ENCODE measurements at places on chromosomes 11 and 22.

DNA sequence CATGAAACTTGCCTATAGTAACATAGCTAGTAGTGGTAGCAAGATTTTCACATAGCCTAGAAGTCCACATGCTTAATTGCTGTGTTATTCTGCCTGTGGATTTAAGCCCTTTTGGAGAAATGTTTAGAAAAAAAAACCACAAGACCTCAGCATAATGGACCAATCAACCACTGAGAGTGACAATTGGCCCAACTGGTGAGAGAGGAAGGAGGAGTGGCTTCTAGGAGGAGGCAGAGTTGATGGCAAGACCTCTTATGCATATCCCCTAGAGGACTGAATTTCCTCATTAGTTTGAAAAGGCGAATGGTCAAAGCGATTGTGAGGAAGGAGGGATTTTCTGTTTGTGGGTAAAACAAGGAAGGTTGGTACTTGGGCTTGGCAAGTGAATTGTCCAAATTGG lies 30.6 kb downstream of the NNMT start:
- DNase-seq = no peak

DNA sequence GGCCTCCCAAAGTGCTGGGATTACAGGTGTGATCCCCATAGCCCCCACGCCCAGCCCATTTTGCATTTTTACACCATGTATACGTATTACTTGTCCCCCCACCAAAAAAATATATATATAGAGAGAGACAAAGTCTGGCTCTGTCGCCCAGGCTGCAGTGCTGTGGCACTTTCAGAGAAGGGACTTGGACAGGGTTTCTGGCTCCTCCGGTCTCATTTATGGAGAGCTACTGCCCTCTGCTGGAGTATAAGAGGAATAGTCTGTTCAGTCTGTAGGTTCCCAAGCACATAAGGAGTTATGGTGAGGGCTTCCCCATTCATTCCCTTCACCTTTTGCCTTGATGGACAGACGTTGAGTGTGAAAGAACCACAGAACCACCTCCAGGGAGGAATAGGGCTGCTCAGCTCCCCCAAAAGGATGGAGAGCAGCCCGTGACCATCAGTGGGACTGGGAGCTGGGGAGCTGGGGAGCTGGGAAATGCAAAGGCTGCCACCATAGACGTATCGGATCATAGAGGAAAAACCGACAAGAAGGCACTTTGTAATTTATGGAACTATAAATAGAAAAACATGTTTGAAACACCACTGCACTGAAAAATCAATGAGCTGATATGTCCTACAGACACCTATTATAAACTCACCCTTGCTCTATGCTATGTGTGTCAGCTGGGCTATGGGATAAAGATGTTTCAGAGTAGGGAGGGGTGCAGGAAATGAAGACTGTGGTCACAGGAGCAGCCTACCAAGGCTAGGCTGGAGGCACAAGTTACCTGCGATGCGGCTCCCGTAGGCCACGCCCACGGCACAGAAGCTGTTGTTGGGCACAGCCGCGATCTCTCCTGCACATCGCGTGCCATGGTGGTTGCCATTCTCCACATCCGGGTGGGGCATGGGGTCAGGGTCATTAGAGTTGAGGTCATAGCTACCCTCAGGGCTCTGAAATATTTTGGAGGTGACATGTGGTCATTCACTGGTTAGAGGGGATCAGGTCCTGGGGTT lies 5.2 kb downstream of the PCSK7 start:
- peak; percentile 26 for DNase-seq

DNA sequence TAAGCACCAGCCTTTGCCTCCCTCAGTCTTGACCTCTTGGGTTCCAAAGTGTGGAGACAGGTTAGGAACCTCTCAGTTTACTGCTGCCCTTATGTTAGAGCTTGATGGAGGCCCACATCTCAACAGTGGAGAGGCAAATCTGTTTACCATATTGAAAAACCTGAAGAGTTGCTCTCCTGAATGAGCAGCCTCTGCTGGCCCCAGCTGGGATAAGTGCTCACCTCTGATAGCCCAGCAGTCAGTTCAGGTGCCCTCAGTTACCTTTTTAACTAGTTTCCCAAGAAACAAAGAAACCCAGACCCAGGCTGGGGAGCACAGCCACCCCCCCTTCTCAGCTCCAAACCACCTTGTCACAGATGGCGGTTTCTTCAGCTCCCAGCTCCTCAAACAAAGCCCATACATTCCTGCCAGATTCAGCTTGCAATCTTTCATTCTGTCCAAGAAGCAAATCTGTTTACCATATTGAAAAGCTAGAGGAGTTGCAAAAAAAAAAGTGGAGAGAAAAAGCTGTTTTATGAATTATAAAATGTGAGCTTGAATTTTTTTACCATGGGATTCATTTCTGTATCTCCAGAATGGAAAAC lies 57.2 kb downstream of the PPFIBP2 start:
- DNase-seq = no peak

GRCh38 chr11:44136176-44136945 lies 40.9 kb downstream of the EXT2 start:
- no peak for DNase-seq

DNA sequence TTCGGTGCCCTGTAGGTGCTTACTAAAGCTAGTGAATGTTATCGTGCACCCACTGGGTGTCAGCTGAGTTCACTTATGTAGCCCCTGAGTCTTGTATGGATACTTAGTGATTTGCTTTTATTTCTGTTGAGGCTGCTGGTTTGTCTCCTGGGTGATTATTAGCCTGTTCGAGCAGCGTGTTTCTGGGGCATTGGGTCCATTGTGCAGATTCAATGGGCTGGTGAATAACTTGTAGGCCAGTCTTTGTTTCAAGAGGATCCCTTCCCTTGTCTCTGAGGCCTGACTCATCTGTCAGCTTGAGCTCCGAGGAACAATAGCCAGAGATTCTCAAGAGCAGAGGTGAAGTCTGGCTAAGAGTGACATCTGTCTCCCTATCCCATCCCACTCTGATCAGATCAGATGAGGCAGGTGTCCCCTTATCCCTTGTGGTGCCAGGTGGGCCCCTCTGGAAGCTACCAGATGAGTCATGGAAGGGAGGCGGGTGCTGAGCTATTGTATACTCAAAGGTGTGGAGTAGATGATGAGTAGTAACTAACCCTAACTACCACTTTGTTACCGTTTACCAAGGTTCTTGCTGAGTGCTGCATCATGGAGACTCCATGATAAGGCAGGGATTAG lies 3.7 kb downstream of the MIAT start:
- DNase-seq = no peak

DNA sequence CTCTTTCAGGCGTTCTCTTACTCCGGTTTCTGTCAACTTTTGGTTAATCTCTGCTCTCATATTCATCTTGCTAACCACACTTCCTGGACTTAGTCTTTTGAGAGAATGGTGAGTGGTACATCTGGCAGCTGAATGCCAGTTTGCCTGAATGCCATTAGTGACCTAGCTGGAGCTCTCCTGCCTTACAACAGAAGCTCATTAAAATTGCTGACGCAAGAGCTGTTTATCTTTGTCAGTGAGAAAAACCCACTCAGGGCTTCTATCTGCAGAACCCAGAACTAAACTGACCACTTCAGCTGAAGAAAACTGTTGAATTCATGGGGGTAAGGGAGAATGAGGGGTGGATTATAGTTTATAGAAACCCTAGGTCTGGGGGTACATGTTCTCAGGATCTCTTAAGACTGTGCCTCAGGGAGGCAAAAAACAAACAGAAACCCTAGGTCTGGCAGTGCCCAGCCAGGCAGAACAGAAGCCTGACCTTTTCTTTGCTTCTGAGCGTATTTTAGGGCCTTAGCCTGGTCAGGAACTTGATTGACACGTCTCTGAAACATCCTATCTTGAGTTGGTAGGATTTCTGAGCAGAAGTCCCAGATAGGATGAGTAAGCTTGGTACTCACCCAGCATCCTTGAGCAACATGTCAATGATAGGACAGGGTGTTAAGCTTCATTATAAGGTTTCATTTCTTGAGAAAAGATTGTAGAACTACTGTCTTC lies 52.8 kb upstream of the YWHAH start:
- no peak for DNase-seq

DNA sequence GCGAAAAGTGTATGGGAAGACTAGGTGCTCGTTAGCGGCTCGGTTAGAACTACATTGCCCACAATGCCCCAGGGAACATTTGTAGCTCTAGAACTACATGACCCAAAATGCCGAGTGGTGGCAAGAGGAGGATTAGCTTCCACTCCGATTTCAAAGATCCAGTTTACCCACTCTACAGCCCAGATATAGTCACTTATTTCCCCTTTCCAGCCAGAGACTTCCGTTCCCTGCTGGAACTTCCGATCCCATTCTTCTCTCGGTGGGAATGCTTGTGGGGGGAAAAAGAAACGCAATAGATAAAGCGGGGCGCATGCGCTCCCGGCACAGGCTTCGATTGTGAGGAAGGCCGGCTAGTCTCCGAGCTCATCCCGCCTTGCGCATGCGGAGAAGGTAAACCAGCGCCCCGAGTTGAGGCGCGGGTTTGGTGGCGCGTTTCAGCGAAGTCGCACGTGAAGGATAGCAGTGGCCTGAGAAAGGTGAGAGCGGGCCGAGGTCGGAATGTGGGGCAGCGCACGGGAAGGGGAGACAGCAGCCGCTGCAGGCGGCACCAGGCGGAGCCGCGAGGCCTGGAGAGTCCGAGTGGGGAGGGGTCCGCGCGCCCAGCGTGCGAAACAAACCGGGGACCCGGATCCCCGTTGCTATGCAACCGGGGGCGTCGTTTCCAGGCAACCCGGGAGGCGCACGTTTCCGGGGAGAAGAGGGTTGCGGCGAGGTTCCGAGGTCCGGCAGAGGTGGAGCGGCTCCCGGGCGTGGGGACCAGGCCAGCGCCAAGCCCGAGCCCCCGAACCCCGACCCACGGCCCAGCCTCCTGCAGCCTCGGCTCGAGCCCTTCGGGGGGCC lies at the start of gene TMEM109:
TMEM109 (plus strand) TSS at position 366 of the 840 bp plus-strand sequence. CDS start 5,536 bp downstream, outside the sequence.
- DNase-seq = peak; percentile 78

DNA sequence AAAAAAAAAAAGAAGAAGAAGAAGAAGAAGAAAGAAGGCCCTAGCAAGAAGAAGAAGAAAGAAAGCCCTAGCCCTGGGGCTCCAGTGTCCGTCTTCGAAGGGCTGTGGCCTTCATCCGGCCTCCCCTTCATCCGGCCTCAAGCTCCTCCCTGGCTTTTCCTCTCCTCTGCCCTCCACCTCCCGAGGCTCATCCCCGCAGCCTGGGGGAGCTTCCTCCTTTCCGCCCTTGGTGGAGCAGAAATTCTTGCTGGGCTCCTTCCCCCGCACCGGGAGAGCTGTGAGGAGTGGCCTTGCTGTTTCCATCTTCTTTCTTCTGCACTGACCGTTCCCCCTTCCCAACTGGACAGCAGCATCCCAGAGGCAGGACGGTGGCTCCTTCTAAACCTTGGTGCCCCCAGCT lies 9.5 kb upstream of the LTO1 start:
- no peak for DNase-seq

GRCh38 chr22:20788627-20789344 lies 14.9 kb downstream of the SERPIND1 start:
- no peak for DNase-seq

GRCh38 chr11:75237050-75237449 lies 3.5 kb upstream of the TPBGL start:
- no peak for DNase-seq

DNA sequence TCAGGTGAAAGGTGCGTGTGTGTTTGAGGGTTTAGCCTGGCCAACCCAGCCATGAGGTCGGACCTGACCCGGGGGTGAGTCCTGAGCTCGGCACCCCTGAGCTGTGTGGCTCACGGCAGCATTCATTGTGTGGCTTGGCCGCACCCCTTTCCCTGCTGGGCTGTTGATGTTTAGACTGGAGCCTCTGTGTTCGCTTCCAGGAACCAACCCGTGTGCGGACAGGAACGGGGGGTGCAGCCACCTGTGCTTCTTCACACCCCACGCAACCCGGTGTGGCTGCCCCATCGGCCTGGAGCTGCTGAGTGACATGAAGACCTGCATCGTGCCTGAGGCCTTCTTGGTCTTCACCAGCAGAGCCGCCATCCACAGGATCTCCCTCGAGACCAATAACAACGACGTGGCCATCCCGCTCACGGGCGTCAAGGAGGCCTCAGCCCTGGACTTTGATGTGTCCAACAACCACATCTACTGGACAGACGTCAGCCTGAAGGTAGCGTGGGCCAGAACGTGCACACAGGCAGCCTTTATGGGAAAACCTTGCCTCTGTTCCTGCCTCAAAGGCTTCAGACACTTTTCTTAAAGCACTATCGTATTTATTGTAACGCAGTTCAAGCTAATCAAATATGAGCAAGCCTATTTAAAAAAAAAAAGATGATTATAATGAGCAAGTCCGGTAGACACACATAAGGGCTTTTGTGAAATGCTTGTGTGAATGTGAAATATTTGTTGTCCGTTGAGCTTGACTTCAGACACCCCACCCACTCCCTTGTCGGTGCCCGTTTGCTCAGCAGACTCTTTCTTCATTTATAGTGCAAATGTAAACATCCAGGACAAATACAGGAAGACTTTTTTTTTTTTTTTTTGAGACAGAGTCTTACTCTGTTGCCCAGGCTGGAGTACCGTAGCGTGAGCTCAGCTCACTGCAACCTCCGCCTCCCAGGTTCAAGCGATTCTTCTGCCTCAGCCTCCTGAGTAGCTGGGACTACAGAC lies 53.9 kb upstream of the PPP6R3 start:
- no peak for DNase-seq

- DNase-seq = no peak
These were observed 178.1 kb downstream of the SOX6 start for GRCh38 chr11:16178273-16178672.

GRCh38 chr11:113574586-113574985 lies 99.4 kb upstream of the DRD2 start:
- DNase-seq = no peak

DNA sequence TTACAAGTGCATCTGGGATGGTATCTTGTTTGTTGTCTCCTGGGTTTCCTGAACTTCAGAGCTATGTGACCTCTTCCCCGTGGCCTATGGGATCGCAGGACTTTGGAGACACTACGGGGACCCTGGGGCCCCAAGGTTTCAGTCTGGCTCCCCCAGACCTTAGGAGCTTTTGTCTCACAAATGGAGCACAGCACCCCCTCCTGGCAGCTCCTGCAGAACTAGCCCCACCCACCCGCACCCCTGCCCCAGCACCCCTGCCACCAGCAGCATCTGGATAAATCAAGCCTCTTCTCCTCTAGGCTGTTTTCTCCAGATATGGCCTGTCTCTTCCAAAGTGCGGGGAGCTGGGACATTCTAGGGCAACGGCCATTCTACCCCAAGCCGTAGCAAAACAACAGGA lies 10.4 kb downstream of the RCOR2 start:
- DNase-seq = no peak

GRCh38 chr11:65579291-65579690 lies 3.4 kb downstream of the EHBP1L1 start:
- DNase-seq = no peak

DNA sequence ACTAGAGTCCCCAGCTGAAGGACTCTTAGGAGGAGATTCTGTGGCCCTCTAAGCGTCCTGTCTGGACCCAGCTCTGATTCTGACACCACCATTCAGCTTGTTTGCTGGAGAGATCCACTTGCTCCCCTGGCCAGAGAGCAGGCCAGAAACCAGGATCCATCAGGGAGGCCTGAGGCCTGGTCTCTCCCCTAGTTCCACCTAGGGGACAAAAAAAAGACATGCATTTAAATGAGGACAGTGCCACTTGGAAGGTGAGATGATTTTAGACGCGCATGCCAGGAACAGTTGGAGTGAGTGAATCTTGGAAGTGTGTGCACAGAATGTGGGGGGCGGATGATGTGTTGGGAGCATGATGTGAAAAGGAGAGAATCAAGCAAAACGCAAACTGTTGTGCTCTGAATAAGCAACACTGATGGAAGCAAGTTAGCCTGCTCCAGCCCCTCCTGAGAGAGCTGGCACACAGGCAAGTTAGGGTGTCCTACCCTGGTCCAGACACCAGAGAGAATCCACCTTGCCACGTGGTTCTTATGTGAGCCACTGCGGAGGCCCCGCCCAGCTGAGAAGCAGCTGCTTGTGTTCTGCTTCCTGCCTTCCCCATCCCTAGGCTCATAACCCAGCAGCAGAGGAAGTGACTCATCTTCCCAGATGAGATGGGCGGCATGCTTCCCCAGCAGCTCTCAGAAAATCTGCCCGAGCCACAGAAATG lies 8.0 kb upstream of the SLCO2B1 start:
- DNase-seq = peak; percentile 80

Data from fibroblast of skin of left biceps (primary cell).